Peyer's patch (tissue), 4 donors: ENCODE measurements at places on chromosomes 2 and 18. TPM values are rescaled to one million over a fixed set of nuclear protein-coding genes. Genes with fewer than 3 reads are reported as not detected.

GRCh38 chr2:31526946-31527732 lies 53.6 kb downstream of the SRD5A2 start:
- no peak overlapping the region for H3K27ac ChIP-seq
- H3K4me1 ChIP-seq: no peaks in the 10 kb centered on the region
- DNase-seq: no peak
- no peaks in the 10 kb centered on the region for H3K36me3 ChIP-seq
- H3K27me3 ChIP-seq: no peaks in the 10 kb centered on the region
- no peak overlapping the region for H3K4me3 ChIP-seq

Gene DLX1
- not detected for total RNA-seq

- DNase-seq: peak; percentile 67
- peaks cover 7% of the 10 kb centered on the region for H3K4me1 ChIP-seq
- H3K27me3 ChIP-seq: no peaks in the 10 kb centered on the region
Observed at GRCh38 chr2:237320801-237321560, 93.0 kb downstream of the COL6A3 start.

DNA sequence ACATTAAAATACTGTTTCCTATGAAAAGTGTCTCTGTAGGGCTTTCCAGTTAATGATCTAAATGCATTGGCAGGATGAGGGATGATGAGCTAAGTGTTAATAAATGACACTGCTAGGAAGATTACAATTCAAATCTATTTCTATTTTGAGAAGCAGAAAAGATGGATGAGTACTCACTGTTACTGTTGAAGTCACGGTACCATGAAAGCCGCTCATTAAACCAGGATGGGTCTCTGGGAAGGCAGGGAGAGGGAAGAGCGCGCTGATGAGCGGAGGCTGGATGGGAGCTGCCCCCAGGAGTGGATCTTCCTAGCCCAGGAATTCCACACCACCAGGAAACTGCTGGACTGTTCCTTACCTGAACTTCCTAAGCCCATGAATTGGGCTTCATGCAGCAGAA lies 27.1 kb upstream of the TXNDC2 start:
- H3K4me1 ChIP-seq: no peaks in the 10 kb centered on the region
- no peak for DNase-seq
- H3K27ac ChIP-seq: no peak overlapping the region
- H3K4me3 ChIP-seq: no peak overlapping the region

DNA sequence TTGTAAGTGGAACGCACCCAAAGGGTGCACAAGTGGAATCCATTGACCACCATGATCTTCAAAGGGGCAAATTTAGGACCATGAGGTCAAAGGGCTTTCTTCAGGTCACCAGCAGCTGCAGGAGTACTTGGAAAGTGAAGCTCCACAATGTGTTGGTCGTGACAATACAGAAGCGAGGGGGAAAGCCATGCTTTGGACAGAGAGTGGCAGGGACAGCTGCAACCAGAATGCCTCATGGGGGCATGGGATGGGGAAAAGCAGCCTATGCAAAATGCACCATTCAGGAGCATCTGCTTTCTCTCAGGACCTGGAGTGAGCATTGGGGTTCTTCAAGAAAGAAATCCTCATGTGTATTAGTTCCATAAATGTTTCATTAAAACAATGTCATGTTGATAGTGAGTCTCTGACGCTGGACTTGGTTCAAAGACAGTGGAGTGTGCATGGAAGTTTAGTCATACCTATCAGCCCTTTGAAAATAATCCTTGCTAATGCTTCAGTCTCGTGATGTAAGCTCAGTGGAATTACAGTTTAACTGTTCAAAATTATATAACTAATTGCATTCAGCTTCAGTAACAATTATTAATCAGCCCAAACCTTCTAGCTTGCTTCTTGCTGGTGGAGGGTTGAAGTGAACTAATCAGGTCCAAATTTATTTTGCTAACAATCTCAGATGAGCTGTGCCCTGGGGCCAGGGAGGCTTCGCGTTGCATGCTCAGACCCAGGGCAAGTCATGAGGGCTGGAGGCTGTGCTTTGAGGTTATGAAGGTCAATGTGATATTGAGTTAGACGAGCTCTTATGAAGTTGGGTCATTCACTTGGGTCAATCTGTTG lies 41.6 kb downstream of the ACKR3 start:
- H3K27me3 ChIP-seq: no peaks in the 10 kb centered on the region
- DNase-seq: no peak
- no peaks in the 10 kb centered on the region for H3K36me3 ChIP-seq
- H3K4me1 ChIP-seq: no peaks in the 10 kb centered on the region
- no peak overlapping the region for H3K4me3 ChIP-seq
- no peak overlapping the region for H3K27ac ChIP-seq

Gene ZNF396
- total RNA-seq: 2.4 TPM

DNA sequence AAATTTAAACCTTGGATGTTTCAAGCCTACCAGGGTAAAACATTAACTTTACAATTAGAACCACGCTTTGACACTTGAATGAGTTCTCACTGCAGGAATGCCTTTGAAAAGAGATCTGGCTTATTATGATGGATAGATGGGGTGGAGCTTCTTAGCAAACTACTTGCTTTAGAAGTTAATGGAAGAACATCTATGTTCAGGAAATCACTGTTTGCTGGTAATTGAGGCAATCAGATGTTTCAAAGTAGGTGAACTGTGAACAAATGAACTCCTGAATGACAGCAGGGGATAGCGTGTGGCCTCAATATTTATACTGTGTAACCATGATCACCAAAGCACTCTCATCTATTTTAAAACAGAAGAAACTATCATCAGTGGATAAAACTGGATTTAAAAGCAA lies 383.6 kb downstream of the PIK3C3 start:
- no peaks in the 10 kb centered on the region for H3K27me3 ChIP-seq
- no peaks in the 10 kb centered on the region for H3K4me1 ChIP-seq
- no peaks in the 10 kb centered on the region for H3K36me3 ChIP-seq
- no peak overlapping the region for H3K27ac ChIP-seq
- no peak overlapping the region for H3K4me3 ChIP-seq
